Stimulated activated CD8-positive, alpha-beta memory T cell treated with anti-CD3 and anti-CD28 coated beads, Interleukin-2, amount 100 ng/mL, for 48 hours (primary cell): ENCODE measurements at places on chromosomes 11 and 22.
A peak's percentile ranks its signal among the peaks of the same experiment; 100 is the strongest.

- peak; percentile 28 for DNase-seq
These were observed 56.9 kb upstream of the PRSS23 start for GRCh38 chr11:86743223-86744118.

DNA sequence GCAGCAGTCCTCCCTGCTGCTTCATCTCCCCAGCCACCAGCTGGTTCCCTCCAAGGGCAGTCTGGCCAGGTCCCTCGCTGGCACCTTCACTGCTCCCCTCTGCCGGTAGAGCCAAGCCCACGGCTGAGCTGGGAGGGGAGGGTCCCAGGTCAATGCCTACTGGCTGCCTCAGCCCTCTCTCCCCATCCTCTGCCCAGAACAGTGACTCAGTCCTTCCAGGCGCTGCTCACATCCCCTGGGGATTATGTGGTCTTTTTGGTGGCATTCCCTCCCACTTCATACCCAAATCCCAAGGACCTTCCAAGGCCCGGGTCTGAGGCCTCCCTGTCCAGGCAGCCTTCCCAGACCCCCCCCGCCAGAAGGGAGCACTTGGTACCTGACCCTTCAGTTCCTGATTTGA, 44.9 kb downstream of the WNT7B start:
- DNase-seq = no peak

- no peak for DNase-seq
These were observed 31.2 kb upstream of the PSMA1 start for GRCh38 chr11:14551380-14551779.

DNA sequence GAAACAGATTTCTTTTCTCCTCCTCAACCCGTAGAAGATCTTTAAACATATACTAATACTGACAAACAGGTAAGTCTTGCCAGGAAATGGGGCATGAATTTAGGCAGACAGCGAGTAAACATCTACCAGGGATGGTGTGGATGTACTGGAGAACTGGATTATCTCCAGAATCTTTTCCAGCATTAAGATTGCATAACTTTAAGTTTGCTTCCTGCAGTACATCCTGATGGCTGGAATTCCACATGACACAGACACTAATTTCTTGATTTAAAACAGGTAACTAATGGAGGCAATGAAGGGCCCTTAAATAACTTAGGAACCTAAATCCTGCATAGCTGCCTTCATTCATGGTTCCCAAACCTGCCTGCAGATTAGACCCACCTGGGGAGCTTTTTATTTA, 40.7 kb downstream of the JHY start:
- DNase-seq = no peak

GRCh38 chr11:134071766-134072402, 3.0 kb downstream of the JAM3 start:
- DNase-seq = no peak

- no peak for DNase-seq
These were observed 1406.1 kb upstream of the TENM4 start for GRCh38 chr11:80846979-80847378.

GRCh38 chr22:23282516-23282915, 102.2 kb downstream of the BCR start:
- no peak for DNase-seq

- DNase-seq = no peak
These were observed 2.1 kb upstream of the POU2AF3 start for GRCh38 chr11:111296196-111296595.

DNA sequence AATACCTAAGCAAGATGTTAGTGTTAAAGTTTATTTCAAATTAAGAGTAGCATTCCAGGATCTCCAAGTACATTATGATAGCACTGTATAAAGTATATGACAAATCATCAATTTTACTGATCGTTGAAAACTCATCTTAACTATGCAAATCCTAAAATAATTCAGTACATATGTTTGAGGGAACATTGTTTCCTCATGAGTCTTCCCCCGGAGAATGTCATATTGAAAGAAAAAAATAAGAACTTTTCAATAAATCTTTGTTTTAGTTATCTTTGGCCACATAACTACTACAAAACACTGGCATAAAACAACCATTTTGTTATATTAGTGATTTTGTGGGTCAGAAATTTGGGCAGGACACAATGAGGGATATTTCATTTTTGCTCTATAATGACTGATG, 135.4 kb downstream of the METTL15 start:
- DNase-seq = no peak

DNA sequence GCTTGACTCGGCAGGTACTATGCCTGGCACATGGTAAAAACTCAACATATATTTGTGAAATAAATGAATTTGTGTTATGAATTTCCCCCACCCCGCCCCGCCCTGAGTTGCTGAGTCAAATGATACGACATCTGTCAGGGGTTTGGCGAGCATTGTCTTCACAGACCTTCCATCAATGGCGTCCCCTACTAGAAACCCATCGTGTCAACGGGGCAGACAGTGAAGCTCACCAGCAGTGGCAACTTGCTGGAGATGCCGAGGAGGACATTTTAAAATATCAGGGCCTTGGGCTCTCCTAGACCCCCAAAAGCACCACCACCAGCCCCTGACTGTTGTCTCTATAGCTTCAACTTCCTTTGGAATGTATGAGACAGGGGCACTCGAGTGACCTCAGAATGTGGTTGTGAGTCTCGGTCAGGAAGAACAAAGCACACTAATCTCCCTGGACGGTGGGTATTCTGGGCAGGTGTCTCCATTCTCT, 761 bp upstream of the NXF1 start:
- no peak for DNase-seq

DNA sequence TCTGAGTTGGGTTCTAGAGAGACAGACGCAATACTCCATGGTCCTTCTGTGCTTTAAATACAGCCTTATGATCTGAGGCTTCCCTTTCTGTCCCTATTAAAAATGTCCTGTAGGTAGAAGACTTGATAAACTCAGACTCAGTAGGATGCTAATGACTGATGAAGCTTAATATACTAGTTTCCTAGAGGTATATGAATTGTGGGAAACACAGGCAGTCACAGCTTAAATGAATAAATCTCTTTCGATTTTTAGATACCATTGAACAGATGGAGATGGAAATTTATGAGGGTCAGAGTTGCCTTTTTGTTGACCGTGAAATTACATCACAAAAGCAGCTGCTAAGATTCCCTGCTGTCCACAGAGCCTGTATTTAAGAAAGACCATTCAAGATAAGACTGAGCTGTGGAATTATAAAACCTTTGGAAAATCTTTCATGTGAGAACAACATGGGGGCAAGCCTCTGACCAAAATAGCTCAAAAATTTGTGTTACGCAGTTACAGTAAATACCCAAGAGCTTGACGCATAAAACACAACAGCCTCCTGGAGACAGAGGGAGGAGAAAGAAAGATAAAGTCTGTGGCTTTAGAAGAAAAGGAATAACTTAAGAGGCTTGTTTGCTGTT, 172.3 kb downstream of the AASDHPPT start:
- DNase-seq = no peak

DNA sequence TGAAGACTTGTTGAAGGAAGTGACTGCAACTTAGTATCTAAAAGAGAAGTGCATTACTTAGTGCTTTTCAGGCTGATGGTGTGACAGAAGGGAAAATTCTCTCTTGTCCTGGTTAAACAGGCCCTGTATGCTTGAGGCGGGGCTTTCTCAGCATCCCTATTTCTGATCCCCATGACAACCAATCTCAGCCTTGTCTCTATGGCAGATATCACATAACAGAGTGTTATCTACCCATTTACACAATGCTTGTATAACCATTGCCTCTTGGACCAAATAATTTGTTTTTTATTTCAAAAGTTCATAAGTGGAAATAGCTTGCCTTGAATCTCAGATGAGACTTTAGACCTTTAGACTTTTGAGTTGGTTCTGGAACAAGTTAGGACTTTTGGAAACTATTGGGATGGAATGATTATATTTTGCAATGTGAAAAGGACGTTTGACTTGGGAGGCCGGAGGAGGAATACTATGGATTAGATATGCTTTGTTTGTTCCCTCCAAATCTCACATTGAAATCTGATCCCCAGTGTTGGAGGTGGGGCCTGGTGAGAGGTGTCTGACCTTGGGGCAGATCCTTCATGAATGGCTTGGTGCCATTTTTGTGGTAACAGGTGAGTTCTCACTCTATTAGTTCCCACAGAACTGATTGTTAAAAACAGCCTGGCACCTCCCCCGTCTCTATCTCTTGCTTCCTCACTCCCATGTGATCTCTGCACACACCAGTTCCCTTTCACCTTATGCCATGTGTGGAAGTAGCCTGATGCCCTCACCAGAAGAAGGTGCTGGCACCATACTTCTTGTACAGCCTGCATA, 3.1 kb upstream of the GLYAT start:
- no peak for DNase-seq

DNA sequence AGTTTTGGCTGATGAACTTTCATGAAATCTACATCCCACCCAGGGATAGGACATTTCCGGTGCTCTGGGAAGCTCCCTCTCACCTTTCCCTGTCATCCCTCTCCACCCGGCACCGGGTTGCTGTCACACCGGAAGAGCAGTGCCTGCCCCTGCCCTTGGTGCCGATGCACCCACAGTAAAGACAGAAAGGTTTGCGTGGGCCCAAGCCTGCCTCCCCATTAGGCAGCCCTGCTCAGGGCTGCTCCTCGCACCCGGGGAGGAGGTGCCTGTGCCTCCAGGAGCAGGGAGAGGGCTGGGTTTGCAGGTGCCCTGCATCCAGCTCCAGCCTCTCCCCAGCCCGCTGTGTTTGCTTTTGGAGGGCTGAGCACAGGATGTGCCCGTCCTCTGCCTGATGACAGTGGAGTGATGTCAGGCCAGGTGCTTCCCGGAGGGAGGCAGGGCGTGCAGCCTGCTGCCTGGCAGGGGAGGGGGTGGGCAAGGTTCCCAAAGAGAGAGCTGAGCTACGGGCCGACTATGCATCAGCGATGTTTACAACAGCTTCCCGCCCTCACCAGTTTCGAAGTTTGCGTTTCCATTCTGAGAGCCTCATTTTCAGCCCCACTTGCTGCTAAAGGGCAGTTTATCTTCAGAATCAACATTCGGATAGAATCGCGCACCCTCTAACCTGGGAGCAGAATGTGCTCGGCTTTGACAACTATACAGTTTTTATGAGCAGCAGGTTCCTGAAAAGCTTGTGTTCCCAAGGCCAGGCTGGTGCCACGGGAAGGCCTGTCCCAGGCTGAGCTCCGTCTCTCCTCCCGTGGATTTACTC, 83.2 kb upstream of the CLDN5 start:
- DNase-seq = no peak

- DNase-seq = no peak
These were observed 425.7 kb downstream of the DYNC2H1 start for GRCh38 chr11:103534959-103535358.

GRCh38 chr11:112902361-112903011, 58.7 kb upstream of the NCAM1 start:
- no peak for DNase-seq

GRCh38 chr11:12448131-12448939, 71.0 kb downstream of the PARVA start:
- DNase-seq = no peak

DNA sequence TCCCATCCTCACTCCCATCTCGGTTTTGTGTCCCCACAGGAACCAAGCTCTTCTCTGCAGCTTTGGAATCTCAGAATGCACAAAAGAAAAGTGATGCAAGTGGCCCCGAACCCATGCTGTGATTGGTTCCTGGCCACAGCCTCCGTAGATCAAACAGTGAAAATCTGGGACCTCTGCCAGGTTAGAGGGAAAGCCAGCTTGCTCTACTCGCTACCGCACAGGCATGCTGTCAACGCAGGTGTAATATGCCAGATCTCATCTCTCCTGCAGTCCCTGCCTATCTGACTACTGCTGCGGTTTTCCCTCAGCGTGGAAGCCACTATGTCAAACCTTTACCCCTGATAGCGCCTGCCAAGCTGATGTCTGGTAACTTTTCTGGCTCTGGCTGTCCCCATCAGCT, 200.5 kb upstream of the LRRC4C start:
- DNase-seq = no peak

GRCh38 chr11:112394304-112394703, 133.6 kb upstream of the PLET1 start:
- no peak for DNase-seq

- no peak for DNase-seq
These were observed 15.1 kb upstream of the CABP7 start for GRCh38 chr22:29704528-29705285.

- DNase-seq = no peak
These were observed 89.5 kb downstream of the CWC15 start for GRCh38 chr11:94883878-94884277.

- DNase-seq = no peak
These were observed at the start of gene SORL1-AS1 for GRCh38 chr11:121452609-121453150. SORL1-AS1 (minus strand) TSS chr11:121452967.
